Fibroblast of skin of back (primary cell): ENCODE measurements at places on chromosomes 5 and 9.

GRCh38 chr5:62783374-62784057, 204.9 kb downstream of the LRRC70 start:
- DNase-seq: no peak

DNA sequence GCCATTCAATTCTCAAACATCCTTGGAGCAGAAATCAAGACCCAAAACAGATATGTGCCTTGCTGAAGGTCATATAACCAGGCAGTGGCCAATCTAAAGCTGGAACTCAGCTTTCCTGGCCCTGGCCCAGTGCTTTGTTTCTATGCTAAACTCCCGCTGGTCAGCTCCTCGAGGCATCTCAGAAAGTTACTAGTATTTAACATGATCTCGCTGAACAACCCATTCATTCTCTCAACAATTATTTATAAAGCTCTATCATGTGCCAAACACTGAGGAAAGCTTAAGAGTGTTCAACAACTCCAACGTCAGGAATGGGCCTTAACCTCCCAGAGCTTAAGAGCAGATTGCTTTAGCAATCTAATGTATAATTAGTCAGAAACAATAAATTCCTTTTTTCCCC, 54.0 kb downstream of the FOXD1 start:
- DNase-seq: no peak

DNA sequence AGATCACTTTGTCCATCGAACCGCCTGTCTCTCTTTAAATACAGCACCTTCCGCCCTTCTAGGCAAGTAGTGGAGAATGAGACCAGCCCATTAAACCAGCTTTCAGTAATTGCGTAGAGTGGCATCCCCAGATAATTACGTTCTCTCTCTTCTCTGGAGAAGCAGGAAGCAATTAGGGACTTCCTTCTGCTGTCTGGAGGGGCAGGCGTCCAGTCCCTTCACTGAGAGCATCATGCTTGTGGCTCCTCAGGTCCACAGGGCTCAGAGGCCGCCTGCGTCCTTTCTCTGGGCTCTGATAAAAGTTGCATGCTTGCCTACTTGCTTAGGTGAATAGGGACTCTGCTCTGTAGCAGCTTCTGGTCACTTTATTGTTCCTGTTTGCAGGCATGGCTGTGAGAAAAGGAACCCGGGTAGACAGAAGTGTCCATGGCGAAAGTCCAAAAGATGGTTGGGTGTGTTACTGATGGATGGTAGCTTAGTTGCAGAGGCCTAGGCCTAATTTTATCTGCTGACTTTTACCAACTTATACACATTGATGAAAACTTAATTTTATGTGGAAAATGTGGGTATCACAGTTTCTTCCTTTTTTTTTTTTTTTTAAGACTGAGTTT, 299.1 kb upstream of the PANK3 start:
- no peak for DNase-seq

GRCh38 chr5:125835293-125836172, 587.7 kb upstream of the GRAMD2B start:
- peak; percentile 9 for DNase-seq

DNA sequence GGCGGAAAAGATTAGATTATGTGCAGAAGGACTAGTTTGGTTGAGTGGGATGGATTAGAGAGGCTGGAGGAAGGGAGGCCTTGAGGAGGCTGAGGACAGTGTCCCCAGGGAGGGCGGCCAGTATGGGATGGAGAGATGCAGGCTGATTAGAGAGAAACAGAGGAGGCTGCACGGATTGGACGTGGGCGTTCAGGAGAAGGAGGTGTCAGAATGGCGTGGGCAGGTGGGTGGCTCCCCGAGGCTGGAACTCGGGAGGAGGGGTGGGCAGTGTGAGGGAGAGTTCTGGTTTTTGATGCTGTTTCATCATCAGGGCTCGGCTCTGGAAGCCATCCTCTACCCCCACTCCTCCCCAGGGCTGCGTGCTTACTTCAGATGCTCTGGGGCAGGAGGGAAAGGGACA, 13.0 kb downstream of the CDHR2 start:
- no peak for DNase-seq

DNA sequence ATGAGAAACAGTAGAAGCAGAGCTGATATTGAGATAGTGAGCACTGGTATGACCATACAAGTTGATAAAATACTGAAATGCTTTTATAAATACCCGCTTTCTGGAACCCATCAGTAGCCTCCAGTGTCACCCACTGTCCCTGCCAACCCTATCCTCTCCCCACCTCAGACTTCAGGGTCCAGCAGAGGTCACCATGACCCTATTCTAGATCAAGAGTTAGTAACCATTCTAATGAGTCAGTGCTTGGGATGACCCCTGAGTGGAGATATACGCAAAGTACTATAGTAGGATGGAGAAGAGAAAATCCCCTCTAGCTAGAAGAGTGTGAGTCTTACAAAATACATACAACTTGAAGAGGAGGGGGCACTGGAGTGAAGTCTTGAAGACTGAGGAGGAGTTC, 297.9 kb upstream of the BRINP1 start:
- no peak for DNase-seq

GRCh38 chr9:108691614-108692013, 164.2 kb downstream of the ACTL7B start:
- no peak for DNase-seq
